Dorsolateral prefrontal cortex (tissue), 122 donors: ENCODE measurements at places on chromosomes 1 and 21. TPM values are rescaled to one million over a fixed set of nuclear protein-coding genes. Genes with fewer than 3 reads are reported as not detected.

DNA sequence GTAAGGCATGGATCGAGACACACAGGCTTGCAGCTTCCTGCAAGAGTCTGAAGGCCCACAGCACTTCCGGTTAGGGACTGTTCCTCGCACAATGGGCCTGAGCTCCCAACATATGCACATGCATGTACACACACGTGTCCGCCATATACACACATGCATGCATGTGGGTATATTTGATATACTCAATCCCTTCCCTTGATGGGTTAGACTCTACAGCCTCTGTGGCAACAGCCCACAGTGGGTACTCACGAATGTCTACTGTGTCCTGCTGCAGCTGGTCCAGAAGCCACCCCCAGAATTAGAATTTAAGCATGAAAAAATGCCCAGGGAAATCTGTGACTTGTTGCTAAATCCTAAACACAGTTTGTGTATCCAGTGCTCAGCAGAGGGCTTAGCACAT is 9.9 kb downstream of the F3 start:
- no peak for DNase-seq

LCA5L gene
- total RNA-seq: 1.4 TPM

SLC44A5 gene
- 7.3 TPM for total RNA-seq

SLC2A5 gene
- 9.0 TPM for total RNA-seq

DNA sequence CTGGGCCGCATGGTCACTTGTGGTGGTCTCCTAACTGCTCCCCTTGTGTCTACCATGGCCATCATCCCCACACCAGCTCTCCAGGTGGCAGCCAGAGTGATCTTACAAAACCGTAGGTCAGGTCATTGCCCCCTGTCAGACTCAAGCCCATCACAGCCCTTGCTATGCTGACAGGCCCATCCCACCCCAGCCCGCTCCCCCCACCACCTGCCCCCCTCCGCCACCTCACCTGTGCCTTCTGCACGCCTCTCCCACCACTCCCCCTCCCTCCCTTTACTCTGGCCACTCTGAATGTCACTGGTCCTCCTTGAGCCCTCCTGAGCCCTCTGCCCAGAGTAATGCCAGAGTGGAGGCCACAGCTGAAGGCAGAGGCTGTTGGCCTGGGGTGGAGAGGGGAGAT is 28.5 kb downstream of the TEX35 start:
- no peak for DNase-seq

- no peak for DNase-seq
Observed at GRCh38 chr1:103459346-103459745, 66.2 kb upstream of the RNPC3 start.

- DNase-seq: no peak
Observed at GRCh38 chr1:204025917-204026707, 46.8 kb upstream of the SOX13 start.

BMP8B gene
- 2.5 TPM for total RNA-seq

DNA sequence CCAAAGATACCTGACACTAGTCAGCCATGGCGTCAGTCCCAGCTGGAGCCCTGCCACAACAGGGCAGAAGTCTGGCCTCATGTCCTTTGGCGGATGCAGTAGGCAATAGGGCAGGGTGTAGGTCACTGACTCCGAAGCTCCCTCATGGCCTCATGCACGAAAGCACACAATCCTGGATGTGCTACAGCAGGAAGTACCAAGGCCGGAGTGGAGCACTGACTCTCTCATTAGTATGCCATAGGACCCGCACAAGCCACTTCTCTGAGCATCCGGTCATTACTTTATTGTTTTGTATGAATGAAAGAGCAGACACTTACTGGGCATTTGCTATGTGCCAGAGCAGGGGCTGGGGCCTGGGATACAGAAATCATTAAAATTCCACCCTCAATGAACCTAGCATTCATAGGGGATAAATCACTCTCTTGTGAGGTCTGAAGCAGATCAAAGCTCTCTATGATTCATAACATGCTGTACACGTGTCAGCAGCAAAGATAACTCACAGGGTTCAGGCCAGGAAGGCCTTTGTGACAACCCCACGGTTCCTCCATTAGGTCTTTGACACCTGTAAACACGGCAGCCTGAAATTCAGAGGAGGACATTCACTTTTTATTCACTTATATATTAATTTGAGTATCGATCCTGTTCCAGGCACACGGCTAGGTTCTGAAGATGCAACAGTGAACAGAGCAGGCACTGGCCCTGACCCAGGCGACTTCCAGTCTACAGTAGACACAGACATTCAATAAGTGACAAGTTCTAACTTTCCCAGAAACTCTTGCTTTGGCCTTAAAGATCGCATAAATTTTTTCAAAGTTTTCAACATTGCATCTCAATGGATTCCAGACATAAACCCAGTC is 357.9 kb upstream of the USP24 start:
- no peak for DNase-seq

DNA sequence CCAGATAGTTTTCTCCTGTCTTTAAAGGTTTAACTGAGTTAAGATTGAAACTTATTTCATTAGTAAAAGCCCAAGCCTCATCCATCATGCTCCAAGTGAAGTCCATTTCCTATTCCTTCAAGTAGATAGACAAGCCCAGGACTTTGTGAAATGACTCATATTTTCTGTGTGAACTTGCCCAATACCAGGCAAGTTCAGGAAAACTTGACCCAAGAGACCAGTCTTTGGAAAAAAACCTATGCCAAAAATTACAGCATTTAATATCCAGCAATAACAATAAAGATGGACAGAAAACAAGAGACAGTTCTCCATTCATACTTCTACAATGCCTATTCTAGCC is 405 bp upstream of the RAB29 start:
- no peak for DNase-seq

GRCh38 chr1:161185282-161185682 is 8.0 kb upstream of the B4GALT3 start:
- peak; percentile 77 for DNase-seq

NEGR1 gene
- 206 TPM for total RNA-seq

NBPF4 gene
- total RNA-seq: not detected

NSL1 gene
- 44.7 TPM for total RNA-seq

TBX15 gene
- total RNA-seq: 1.4 TPM

DNA sequence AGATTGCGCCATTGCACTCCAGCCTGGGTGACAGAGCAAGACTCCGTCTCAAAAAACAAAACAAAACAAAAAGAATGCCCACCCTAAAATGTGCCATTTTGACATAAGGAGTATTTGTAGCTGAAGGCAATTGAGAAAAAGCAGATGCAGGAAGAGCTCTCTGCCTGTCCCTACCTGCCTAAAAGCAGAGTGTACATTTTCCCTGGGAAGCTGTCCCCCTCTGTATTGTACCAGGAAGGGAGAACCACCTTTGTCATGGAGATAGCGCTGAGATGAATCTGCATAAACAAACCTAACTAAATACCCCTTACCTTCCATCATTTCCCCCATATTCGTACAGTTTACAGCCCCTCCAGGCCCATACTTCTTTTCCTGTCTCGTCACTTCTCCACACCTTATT is 94.4 kb upstream of the SLC45A1 start:
- DNase-seq: no peak

DNA sequence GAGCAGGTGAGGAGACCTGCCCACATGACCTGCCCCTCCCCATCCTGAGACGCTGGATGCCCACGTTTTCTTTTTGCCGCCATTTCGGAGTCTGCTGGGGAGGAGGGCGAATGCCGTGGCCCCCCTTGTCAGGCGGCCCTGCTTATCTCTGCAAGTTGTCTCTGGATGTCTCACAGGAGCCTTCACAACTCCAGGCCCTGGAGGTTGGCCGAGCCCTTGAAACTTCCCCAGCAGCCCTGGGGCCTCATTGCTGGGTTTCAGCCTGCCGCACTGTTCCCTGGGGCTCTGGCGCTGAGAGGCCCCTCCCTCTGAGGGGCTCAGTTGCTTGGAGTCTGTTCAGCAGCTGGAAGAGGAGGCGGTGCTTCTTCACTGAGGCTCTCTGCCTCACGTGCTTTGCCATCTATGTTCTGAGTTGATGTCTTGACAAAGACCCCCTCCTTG is 29.8 kb upstream of the ZBTB21 start:
- no peak for DNase-seq

- no peak for DNase-seq
Observed at GRCh38 chr1:42034426-42034825, 115.7 kb upstream of the HIVEP3 start.

DNA sequence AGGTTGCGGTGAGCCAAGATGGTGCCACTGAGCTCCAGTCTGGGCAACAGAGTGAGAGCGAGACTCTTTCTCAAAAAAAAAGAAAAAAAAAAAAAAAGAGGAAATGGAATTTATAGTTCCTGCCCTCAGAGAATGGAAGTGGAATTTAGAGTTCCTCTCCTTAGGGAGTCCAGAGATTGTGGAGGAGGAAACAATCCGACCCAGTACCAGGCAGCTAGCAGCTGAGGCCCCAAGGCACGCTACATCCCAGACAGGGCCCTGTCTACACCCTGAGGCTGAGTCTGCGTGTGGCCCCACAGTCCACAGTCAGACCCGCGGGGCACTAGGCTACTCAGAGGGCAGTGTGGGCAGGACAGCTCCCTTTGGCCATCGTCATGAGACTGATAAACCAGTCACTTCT is 1.9 kb upstream of the MFN2 start:
- DNase-seq: no peak

- no peak for DNase-seq
Observed at GRCh38 chr1:224189561-224189960, 6.5 kb downstream of the DEGS1 start.

GPR3 gene
- total RNA-seq: 2.0 TPM

DNA sequence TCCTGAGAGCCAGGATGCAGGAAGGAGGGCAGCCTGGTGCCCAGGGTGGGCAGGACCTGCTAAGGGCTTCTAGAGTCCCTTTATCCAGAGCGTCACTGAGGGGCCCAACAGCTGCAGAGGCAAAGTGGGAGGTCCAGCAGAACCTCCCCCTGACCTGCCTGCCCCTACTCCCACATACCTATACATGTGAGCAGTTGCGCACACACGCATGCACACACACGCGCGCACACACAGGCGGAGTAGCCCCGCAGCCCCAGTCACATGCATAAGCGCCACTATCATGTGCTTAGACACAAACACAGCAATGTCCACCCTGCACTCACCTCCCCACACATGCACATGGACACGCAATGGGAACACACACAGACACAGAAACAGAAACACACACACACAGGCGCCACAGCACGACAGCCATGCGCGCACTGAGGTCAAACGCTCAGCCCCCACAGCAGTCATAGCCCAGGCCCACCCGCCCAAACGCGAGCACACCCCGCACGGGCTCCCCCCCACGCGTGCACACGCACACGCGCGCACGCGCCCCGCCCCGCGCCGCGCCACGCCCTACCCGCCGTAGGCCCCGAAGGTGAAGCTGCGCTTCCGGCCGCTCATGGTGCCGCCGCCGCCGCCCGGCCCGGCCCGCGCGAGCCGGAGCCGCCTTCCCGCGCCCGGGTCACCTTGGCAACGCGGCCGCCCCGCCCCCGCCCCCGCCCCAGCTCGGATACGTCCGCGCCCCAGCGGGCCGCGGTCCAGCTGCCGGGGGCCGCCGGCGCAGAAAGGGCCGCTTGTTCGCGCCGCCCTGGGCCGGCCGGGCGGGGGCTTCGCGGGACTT is 17.7 kb downstream of the RAP1GAP start:
- no peak for DNase-seq

GUCA2B gene
- not detected for total RNA-seq

SEMA6C gene
- total RNA-seq: 37.8 TPM

RSPH1 gene
- 11.3 TPM for total RNA-seq

- DNase-seq: no peak
Observed at GRCh38 chr1:39409055-39409816, 82.2 kb upstream of the BMP8A start.

C1orf116 gene
- total RNA-seq: 0.36 TPM

ADSS2 gene
- 54.3 TPM for total RNA-seq

APOBEC4 gene
- not detected for total RNA-seq

DNA sequence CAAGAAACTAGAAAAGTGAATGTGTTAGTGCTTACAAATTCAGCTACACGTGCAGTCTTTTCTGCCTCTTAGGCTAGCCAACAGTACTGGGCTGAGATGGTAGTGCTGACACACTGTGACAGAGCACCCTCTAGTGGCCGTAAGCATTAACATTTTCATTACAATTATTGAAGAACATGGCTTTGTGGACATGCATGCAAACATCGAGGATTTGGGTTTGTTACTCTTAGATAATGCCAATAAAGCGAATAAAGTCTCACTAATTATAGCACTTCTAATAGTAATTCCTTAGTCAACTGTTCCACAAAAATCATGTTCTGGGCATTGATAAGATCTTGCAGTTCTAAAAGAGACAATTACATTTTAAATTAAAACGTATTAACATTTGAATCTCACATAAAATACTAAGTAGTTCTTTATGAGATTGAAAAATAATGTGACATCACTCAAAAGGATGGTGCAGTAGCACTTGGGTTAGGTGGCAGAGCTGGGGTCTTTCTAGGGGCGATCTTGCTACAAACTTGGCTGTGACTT is 47.1 kb downstream of the MYSM1 start:
- DNase-seq: peak; percentile 41

NUF2 gene
- total RNA-seq: 1.1 TPM

LIN28A gene
- total RNA-seq: not detected

- DNase-seq: no peak
Observed at GRCh38 chr1:53949023-53949990, 3.2 kb downstream of the LRRC42 start.

DNA sequence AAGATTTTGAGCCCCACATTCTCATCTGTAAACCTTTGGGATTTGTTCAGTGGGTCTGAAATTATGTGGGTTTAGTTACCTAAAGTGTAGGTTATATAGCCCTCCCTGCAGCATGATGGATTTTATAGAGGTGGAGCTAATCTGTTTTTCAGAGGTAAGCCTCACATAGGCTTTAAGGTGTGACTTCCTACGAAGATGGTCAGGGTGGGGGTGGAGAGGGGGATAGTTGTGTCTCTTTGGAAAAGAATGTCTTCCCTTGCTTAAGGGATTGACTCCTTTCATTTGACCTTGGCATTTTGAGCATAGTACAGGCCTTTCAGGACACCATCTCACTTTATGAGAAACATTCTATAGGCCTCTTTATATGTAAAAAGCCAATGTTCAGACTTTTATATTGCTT is 3.4 kb downstream of the CACHD1 start:
- no peak for DNase-seq

DNA sequence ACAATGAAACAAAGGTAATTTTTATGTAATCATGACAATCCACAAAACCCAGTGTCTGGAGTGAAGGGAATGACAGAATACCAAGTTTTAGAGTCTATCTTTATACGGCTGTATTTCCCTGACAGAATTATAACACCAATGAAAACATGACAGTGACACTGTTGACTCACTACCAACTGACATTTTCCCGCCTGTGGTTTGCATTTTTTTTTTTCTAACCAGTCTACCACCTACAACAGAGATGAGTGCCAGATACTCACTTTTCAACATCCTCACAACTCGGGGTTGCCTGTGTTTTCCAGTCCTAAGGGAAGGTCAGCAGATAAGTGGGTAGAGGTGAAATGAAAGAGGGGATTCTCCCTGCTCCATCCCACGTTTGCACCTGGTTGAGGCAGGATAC is 118.9 kb downstream of the KCNJ6 start:
- DNase-seq: no peak

RNF186 gene
- not detected for total RNA-seq

- DNase-seq: no peak
Observed at GRCh38 chr21:42061195-42061985, 9.7 kb upstream of the UMODL1 start.

CFAP74 gene
- 17.2 TPM for total RNA-seq

GJA8 gene
- total RNA-seq: not detected

- peak; percentile 92 for DNase-seq
Observed at GRCh38 chr1:201649761-201650622, 111.1 kb downstream of the NAV1 start.

GRCh38 chr1:110286564-110286963 is 52.6 kb upstream of the RBM15 start:
- DNase-seq: no peak

- no peak for DNase-seq
Observed at GRCh38 chr21:34100790-34101189, 27.4 kb downstream of the MRPS6 start.
